ENCODE measurements at places on chromosomes 3 and 15.
A peak's percentile ranks its signal among the peaks of the same experiment; 100 is the strongest.

DNA sequence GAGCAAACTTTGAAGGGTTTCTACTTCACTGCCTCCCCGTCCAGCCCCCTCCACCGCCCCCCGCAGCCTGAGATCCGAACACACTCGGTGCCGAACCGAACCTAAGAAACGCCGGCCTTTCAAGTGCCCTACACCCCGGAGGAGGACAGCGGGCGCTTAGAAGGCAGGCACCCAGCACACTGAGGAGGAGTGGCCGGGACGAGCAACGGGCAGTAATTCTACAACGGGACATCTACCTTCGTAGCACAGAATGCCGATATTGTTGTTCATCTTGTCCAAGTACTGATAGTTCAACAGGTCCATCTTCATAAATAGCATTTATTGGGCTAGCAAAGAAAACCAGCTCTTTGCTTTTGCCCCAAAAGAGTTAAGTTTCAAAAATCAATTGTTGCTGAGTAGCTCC is 513 bp downstream of the VGLL4 start:
- peak; percentile 12 for DNase-seq

- DNase-seq = no peak
These were observed 36.1 kb downstream of the CRTC3 start for GRCh38 chr15:90565866-90566265.

DNA sequence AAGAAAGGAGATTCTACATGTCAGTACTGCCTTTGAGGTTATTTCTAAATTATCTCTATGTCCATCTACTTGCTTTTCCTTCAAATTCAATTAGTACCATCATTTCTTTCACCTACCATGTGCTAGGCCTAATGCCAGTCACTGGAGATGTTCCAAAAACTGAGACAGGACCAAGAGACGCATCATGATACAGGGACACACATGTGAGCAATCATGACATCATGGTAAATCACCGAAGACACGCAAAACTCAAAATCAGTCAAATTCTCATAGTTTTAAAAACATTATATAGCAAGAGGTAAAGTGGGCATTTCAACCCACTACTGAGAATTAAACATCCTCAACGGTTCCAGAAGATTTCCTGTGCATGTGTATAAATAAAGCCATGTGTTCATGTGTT is 95.0 kb downstream of the CD47 start:
- no peak for DNase-seq

DNA sequence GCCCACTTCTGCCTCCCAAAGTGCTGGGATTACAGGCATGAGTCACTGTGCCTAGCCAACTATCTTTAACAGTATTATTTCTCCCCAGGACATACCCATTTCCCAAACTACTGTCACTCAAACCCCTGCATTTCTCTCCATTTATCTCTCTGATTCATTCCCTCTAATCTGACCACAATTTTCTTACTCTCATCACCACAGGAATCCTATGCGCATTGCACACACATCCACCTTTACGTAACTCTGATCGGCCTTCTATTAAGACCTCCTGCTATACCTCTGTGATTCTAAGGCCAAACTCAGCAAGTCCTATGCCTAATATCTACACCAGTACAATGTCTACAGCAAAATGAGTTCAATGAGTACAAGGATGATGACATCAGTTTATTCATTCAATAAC is 235.0 kb downstream of the ULK4 start:
- no peak for DNase-seq

DNA sequence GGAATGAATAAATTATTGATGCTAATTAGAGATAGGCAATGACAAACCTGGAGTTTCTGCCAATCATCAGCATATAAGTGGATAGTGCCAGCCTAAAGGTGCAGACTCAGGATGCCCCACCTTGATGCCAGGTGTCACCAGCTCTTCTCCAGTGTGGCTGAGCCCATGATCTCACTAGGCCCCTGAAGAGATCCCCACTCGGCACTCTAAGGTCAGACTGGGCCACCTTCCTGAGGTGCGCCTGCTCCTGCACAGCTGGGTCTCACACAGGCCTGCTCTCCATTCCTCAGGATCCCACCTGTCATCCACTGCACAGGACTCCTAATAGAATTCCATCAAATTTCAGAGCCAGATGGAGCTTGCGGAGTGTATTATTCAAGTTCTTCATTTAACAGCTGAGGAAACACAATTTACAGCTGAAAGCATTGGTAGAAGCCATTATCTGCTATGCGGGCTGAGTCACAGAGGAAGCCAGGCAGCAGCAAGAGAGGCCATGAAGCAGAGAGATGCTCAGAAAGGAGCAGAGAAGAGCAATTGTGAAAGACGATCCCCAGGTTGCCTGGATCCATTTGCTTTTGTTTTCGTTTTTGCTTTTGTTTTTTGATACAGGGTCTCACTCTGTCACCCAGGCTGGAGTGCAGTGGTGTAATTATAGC is 25.1 kb upstream of the FSTL1 start:
- DNase-seq = no peak
